MG63 (cell line): ENCODE measurements at places on chromosomes 4 and X.

DNA sequence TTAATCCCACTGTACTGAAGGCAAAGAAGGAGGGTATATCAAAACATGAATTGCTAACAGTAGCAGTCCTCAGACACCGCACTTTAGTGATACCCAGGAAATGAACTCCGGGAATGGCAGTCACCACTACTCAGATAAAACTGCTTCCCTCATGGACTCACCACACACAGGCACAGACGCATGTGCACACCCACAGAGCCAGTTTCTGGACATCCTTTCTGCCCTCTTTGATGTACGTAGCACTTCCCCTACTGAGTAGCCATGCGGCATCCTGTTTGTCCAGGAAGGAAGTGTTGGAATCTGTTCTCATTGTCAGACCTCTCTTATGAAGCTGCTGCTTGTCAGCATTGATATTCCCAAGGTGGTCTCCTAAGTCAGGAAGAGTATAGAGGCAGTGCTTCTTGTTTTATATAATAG is 95.7 kb downstream of the DCLK2 start:
- DNase-seq: no peak

- DNase-seq: no peak
Observed at GRCh38 chr4:184406958-184407391, 67.4 kb downstream of the IRF2 start.

GRCh38 chr4:90112715-90113114 is 14.5 kb upstream of the CCSER1 start:
- DNase-seq: no peak

GRCh38 chr4:158999166-158999682 is 103.7 kb upstream of the RAPGEF2 start:
- DNase-seq: no peak

- no peak for DNase-seq
Observed at GRCh38 chr4:8920289-8920965, 48.8 kb upstream of the HMX1 start.

- DNase-seq: no peak
Observed at GRCh38 chr4:94036964-94037363, 170.7 kb upstream of the SMARCAD1 start.

DNA sequence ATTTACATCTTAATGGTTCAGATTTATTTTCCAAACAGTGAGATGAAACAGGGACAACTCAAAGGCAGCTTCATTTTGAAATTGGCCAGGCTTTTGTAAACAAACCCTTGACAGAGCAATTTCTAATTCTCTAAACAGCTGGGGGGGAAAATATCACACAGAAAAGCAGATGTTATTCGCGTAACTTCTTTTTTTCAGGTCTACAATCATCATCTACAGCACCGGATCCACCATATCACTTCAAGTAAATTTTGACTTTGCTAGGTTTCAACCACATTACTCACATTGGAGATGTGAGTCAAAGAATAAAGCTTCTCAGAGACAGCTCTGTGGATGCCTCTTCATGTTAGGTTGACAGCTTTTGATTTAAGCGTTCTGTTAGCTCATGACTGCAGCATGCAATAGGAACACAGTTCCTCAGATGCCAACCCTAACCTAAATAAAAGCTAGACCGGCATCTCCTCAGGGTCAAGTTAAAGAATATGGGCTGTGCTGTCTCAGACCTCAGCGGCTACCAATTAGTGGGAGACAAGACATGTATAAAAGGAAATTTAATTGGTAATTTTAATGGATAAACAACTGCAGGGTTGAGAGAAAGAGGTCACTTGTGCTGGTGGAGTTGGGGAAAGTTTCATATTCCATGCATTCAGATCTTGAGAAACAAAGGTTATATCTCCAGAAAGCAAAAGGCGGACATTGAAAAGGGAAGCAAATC is 26.8 kb downstream of the AMELX start:
- DNase-seq: no peak

DNA sequence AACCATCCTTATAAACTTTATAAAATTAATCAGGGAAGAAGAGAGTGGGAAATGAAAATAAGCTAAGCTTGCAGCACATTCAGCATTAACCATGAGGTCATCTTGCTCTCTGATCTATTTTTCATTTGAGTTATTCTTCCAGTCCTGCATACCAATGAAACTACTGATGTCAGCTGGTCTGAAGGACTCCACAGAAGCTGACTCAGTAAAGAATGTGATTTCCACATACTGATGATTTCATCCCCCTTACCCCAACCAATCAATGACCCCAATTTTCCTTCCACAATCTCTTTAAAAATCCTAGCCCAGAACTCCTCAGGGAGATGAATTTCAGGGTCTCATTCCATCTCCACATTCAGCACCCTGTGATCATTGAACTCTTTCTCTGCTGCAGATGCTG is 18.8 kb upstream of the DSPP start:
- DNase-seq: no peak

DNA sequence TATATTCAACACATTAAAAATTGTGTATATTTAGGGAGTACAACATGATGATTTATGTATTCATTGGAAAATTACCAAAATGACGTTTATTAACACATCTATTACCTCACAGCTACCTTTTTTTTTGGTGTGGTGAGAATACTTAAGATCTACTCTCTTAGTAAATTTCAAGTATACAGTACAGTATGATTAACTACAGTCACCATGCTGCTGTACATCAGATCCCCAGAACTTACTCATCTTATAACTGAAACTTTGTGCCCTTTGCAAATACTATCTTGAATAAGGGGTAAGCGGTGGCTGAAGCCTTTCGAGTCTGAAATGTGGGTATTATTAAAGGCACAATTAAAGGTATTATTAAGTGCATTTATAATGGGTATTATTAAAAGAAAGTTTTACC is 976 bp downstream of the PHKA1 start:
- DNase-seq: no peak

GRCh38 chr4:68367835-68368234 is 17.9 kb upstream of the YTHDC1 start:
- DNase-seq: no peak

- peak; percentile 36 for DNase-seq
Observed at GRCh38 chr4:157514711-157515110, 294.2 kb downstream of the GRIA2 start.

DNA sequence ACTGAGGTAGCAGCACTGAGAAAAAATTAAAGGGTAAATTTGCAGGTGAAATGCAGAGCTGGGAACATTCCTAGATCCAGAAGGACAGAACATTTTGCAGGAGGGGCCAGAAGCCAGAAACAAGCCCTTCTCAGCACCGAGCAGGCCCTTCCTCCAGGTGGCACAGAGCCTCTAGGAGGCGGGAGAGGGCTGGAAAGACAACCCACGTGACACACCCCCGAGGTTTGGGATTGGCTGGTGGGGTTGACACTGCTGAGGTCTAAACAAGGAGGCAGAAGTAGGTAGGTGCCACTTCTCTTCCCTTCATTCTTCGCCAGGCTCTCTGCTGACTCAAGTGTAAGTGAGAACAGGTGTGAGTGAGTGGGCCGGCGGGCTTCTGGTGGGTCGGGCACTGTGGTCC is at the start of gene PAGE4:
Gene PAGE4, plus strand, starts transcription at position 288 of the 400 bp plus-strand sequence. CDS start 1,126 bp downstream, outside the sequence.
- peak; percentile 7 for DNase-seq

- DNase-seq: no peak
Observed at GRCh38 chrX:9997524-9997923, 30.4 kb downstream of the CLDN34 start.

DNA sequence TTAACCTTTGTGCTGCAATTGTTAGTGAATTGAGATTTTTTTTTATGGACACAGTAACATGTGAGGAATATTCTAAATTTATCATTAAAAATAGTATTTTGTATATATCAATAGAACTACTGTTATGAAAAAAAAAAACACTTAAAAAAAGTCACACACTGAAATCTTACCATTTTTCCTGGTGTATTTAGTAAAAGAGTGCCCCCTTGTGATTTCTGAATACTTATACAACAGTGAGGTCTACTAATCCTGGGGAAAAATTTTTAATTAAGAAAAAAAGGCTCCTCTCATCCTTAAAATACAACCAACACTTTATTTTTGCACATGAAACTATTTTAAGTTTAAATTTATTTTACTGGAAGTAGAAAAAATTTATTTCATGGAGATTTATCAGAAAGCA is 56.4 kb upstream of the SPOCK3 start:
- DNase-seq: no peak
